ENCODE measurements at places on chromosomes 5 and 9.

- no peak for DNase-seq
These were observed 3.5 kb downstream of the TMEM38B start for GRCh38 chr9:105697871-105698270.

GRCh38 chr5:76691467-76692273 lies 24.3 kb upstream of the F2R start:
- no peak for DNase-seq

DNA sequence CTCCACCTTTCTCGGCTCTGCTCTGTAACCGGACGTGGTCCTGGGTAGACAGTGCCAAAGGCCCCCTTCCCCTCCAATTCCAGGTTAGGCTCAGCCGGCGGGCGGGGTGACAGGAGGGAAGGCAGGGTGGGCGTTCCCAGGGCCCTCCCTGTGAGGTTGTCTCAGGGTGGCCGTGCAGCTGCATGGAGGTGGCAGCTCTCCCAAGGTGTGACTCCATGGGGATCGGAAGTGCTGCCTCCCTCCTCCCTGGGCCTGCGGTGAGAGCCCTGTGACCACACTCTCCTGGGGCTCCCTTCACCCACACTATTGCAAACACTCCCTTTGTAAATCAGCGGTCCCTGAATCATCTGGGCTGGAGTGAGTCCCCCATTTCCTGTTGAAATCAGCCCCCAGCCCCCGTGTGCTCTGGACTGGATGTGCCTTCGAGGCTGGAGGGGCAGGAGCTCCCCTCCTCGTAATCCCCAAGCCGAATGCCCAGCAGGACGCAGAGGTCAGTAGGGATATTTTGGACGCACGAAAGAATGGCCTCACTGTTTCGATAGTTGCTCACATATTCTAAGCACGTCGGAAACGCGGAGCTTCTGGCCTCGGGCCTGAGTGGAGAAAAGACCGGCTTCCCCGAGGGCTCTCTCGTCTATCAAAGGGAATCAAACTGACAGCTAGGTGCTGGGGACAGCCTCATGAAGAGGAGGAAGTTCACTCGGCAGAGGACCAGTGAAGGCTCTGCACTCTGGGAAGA lies 107.6 kb upstream of the COL5A1 start:
- no peak for DNase-seq

GRCh38 chr5:683551-684481 lies 9.3 kb downstream of the TPPP start:
- no peak for DNase-seq

GRCh38 chr5:105392122-105392709 lies 1829.6 kb upstream of the NUDT12 start:
- no peak for DNase-seq

DNA sequence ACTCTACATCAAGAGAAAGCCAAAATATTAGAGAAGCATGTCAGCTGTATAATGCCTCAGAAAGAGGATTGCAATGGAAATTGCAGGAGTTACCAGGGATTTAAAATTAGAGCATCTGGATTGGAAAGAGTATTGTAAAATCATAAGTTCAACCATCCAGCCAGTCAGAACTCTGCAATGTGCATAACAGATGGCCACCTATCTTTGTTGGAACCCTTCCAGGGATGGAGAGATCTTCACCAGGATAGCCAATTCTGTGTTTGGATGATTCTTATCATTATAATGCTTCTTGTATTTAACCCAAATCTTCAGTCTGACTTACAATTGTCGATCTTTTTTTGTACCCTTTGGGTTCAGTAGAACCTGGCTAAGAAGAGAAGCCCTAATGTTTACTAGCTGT lies 164.4 kb downstream of the TLR4 start:
- DNase-seq: no peak

DNA sequence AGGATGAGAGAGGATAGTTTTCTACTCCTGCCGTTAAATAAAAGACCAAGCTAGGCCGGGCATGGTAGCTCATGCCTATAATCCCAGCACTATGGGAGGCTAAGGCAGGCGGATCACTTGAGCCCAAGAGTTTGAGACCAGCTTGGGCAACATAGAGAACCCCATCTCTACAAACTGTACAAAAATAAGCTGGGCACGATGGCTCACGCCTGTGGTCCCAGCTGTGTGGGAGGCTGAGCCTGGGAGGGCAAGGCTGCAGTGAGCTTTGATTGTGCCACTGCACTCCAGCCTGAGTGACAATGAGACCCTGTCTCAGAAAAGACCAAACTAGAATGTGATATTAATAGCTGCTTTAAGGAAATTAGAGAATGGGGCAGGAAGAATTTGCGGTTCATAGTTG lies 158.4 kb downstream of the NIPBL start:
- DNase-seq: no peak

DNA sequence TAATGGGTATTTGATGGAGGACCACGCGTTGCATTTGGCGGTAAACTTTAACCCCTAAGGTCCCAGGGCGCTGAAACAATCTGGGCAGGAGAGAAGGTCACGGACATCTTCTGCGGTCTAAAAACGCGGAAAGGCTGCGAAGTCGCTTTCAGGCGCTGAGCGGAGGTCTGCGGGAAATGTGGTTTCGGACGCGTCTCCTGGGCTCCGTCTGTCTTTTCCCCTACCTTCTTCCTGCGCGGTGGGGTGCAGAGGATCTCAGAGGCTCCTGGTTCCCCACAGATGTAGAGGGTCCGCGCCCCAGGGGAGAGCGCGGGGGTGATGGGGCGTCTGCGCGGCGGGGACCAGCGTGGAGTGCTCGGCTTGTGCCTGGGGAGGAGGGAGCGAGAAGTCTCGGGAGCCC lies 58.4 kb downstream of the ZNF510 start:
- DNase-seq: no peak

- no peak for DNase-seq
These were observed 4.3 kb downstream of the GRHPR start for GRCh38 chr9:37426846-37427245.

- no peak for DNase-seq
These were observed 373.3 kb upstream of the FAM174A start for GRCh38 chr5:100161868-100162267.
